Esophagus squamous epithelium (tissue), 5 donors: ENCODE measurements at places on chromosomes 7 and 10.

DNA sequence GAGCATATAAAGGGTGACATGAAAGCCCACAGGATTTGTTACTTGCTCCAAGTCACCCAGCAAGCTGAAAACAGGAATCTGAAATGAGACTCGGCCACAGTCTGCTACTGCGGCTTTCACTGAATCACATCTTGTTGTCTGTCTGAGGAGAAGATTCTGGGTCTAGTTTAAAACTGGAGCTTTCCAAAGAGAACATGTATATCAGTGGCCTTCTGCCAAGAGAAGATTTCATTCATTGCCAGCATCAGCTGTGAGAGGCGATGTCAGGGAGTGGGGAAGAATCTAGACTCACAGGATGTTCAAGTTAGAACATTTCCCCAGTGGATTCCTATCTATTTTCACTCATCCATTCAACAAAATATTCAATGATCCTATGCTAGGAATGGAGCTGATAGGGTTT is 122.8 kb downstream of the GALNT17 start:
- DNase-seq = no peak

- no peak for DNase-seq
Measured at GRCh38 chr7:50333221-50333651, 28.7 kb downstream of the IKZF1 start.

DNA sequence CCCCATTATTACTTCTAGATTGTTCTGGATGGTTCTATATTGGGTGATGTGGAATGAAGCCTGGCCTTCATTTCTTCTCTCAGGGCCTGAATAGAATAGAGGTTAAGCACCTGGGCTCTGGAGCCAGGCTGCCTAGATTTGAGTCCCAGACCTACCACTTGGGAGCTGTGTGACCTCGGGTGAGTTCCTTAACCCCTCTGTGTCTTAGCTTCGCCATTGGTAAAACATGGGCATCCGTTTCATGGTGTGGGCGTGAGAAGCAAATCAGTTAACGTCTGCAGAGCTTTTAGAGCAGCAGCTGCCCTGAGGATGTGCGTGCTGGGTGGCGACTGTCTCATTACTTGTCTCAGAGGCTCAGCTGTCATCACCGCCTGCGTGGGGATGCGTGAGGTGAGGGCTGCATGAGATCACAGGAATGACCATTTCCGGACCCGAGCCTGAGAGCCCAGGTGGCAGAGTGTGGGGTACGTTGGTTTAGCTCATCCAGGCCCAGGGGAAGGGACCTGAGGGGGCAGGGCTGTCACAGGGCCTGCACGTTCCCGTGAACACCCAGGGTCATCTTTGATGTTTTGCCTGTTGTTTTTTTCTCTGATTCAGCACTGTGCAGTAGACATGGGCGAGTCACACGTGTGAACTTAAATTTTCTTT is 9.7 kb downstream of the AGAP3 start:
- DNase-seq = no peak

- no peak for DNase-seq
Measured at GRCh38 chr7:78323118-78323517, 524.5 kb downstream of the PHTF2 start.

DNA sequence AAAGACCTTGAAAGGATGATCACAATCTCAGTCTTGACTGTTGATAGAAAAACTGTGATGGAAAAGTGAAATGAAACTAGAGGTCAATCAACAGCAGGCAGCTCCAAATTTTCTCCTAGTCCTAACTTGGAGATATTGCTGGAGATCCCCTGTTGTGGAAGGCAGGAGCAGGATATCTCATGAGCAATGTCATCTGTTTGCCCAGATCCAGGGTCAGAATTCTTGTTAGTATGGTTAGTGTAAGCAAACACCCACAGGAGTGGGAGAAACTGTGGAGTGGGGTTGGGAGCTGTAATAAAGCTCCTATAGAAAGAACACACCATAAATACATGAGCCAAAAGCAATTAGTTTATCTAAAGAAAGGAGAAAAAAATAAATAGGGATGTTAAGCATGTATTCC is 169.0 kb downstream of the AKR1D1 start:
- no peak for DNase-seq

DNA sequence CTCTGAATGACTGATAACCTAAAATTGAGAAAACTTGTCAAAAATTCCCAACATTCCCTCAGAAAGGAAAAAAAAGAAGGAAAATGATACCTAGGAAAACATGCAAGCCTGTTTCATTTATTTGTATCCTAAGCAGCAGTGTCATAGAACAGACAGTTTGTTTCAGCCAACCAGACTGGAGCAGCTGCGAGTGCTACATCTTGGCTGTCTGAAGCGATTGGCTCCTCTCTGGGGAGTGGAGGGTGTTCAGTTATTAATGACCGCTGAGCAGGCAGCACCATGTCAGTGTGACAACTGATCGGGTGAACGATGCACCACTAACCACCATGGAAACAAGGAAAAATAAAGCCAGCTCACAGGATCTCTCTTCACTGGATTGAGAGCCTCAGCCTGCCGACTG is at the start of gene LRRN3:
Gene LRRN3, plus strand, starts transcription at position 282 of the 400 bp plus-strand sequence. CDS start 31,646 bp downstream, outside the sequence.
- DNase-seq = no peak

DNA sequence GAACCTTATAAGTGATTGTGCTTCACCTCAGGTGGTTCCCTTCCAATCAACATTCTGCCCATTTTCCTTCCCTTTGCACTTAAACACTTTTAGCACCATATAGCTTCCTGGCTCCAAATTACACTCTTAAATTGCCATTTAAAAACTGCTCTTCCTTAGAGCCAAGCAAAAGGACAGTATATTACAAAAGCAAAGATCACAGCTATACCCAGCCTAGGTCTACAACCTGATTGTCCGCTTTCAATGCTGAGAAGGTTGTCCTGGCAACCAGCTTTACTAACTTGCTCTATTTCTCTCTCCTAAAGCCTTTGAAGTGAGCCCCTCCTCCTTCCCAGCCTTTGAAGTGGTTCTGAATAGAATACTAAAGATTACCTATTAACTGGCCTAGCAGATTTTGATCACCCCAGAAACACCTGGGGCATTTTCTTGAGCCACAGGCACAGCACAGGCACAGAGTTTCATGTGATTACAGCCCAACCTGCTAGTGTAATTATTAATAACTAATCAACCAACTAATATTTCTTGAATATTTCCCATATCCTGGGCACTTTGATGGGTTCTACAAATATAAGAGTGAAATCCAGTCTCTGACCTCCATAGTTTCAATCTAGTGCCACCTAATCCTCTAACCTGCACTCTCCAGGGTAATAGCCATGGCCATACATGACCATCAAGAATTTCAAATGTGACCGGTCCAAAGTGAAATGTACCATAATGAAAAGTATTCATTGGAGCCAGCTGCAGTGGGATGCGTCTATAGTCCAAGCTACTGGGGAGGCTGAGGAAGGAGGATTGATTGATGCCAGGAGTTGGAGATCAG is 63.6 kb upstream of the TRIM24 start:
- no peak for DNase-seq

- no peak for DNase-seq
Measured at GRCh38 chr10:132884041-132884440, 58.3 kb downstream of the CFAP46 start.

- no peak for DNase-seq
Measured at GRCh38 chr7:35894721-35895120, 93.9 kb downstream of the SEPTIN7 start.

GRCh38 chr10:14658331-14659127 is 116.2 kb downstream of the FAM107B start:
- DNase-seq = no peak

DNA sequence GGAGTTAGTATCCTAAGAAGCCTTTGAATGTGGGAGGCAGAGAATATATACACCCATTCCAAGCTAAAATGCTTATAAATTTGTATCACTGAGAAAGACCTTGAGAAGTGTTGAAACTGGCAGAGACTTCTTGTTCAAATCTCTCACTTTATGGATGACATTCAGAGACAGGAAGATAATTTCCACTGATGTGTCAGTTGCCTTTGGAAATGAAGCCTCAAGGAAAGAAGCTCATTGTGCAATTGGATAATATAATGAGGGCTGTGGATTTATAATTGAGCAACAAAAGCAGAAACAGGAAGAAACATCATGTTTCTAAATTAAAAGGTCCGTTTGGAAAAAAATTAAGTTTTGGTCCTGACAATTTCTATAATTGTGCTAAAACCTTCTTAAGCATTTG is 789.9 kb upstream of the IGFBP3 start:
- no peak for DNase-seq

- DNase-seq = no peak
Measured at GRCh38 chr10:94533027-94533426, 12.6 kb upstream of the HELLS start.

GRCh38 chr10:69716711-69717560 is 84.8 kb upstream of the COL13A1 start:
- DNase-seq = no peak

DNA sequence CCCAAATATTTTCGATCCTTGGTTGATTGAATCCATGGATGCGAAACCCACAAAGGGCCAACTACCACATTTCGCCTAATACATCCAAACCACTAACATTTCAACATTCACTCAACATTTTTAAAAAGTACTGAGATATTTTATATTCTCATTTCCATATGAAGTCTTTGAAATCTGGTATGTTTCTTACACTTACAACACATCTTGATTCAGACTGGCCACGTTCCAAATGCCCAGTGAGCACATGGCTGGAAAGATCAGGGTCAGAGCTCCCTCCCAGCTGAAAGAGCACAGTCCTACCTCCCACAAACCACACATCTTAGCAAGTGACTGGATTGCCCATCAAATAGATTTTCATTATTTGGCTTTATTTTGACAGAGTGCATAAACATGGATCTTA is 18.9 kb downstream of the NCAPG2 start:
- no peak for DNase-seq

- no peak for DNase-seq
Measured at GRCh38 chr7:24842029-24842428, 84.8 kb upstream of the GSDME start.

- DNase-seq = no peak
Measured at GRCh38 chr7:117248829-117249228, 74.0 kb downstream of the WNT2 start.

DNA sequence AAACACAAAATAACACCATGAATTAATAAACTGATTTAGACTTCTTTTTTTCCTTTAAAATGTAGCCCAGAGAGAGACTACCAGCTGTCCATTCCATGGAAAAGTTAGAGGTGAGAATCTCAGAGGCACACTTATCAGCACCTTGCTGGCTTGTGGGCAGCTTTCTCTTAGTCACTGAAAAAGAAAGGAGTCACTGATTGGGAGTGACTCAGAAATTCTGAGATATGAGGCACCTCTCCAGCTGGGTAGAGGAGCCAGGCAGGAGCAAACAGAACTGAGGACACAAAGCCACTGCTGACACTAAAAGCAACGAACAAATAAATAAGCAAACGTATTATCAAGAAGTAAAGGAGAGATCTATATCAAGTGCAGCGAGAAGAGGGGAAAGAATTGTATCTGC is 310.6 kb downstream of the PARD3 start:
- DNase-seq = no peak

- DNase-seq = no peak
Measured at GRCh38 chr10:124998624-124999291, 56.8 kb downstream of the ZRANB1 start.

GRCh38 chr10:67772894-67773511 is 65.0 kb downstream of the DNAJC12 start:
- DNase-seq = no peak

GRCh38 chr10:131160219-131160875 is 151.2 kb downstream of the TCERG1L start:
- DNase-seq = no peak

GRCh38 chr10:3046210-3046779 is 21.1 kb upstream of the PFKP start:
- no peak for DNase-seq

DNA sequence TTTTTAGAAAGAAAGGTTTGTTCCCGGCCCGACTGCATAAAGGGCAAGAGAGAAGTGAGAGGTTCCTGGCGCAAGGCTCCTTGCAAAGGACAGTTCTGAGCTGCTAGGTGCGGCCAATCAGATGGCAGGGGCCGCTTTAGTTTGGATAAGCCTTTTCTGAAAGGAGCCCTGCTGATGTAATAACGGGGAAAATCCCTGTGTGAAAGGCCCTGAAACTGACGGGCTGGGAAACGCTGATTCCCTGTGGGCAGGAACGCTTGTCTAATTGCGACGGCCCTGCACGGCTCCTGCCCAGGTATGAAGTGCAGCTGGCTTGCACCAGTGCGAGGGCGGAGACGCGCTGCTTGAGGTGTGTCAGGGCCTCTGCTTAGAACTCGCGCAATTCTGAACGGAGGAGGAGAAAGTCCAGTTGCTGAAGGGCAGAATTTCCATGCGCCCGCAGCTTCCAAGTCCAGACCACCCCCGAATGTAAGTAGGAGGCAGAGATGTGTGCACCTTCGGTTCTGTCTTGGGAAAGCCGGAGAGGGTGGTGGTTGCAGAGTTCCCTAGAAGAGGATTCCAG is 30.5 kb downstream of the TACC2 start:
- DNase-seq = no peak
